ENCODE measurements at places on chromosomes 5 and 9.

GRCh38 chr5:108867656-108868055 lies 120.0 kb downstream of the FER start:
- no peak for DNase-seq

- no peak for DNase-seq
Measured at GRCh38 chr9:4838189-4838546, 45.4 kb downstream of the RCL1 start.

DNA sequence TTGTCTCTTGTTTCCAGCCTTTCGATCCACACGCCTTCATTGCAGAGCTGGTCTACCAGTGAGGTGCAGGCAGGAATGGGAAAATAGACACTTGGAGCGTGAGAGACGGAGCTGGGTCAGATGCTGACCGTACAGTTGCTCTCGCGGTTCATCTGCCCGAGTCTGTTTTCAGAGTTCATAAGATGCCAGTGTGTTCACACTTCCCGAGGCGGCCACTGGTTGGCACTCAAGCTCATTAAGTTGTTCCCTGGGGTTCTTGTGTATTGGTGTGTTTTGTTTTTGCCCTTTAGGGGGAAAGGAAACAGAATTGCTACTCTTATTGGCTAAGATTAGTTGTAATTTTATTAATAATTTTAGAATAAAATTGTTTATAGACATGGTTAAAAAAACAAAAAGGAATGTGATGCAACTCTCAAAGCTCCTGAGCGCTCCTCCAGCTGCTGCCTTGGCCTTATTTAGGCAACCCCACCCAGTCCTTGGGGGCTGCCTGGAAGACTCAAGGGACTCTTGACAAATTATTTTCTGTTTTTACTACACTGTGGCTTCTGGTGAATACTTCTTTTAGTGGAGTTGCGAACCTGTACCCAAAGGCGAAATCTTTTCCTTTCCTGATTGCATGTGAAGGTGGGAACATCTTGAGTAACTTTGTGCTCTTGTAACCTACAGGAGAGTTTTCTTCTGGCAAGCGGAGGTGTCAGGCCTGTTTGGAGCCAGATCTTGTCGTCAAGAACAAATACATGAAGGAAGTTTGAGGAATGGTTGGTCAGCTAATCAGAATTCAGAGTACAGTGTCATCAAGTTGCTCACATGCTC lies 146.1 kb downstream of the MAST4 start:
- DNase-seq: no peak

DNA sequence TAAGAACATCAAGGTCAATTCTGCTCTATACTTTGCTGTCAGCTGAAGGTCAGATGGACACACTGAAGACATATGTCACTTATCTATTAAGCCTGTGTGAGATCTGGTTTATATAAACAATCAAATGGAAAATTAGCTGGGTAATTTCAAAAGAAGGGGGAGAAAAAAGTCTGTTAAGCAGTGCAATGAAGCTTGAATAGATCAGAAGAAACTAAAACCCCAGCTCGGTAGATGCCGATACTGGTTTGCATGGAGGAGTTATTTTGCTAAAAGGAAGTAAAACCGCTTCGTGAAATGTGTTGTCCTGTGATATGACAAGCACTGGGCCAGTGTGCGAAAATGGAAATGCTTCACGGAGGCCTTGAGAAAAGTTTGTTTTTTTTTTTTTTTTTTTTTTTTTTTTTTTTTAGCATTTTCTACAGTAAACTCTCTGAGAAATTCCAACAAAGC lies 148.8 kb downstream of the MEF2C start:
- DNase-seq: no peak

GRCh38 chr5:25862276-25862675 lies 1176.1 kb downstream of the CDH9 start:
- no peak for DNase-seq

- DNase-seq: no peak
Measured at GRCh38 chr5:35161652-35162273, 68.5 kb downstream of the PRLR start.

- DNase-seq: no peak
Measured at GRCh38 chr9:129698254-129698757, 32.9 kb downstream of the PRRX2 start.

DNA sequence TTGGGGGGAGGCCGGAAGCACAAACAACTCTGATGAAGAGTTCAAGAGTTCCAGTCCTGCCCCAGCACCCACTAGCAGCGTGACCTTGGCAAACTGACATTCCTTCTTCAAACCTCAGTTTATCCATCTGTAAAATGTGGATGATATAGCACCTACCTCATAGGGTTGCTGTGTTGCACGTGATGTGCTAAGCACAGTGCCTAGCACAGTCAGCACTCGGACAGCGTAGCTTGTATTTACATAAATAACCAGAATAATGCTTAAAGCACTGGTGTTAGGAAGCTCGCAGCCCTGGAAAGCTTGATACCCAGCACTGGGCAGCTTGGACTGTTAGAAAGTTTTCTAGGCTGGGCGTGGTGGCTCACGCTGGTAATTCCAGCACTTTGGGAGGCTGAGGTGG lies 5.1 kb downstream of the PKN3 start:
- no peak for DNase-seq

- peak; percentile 11 for DNase-seq
Measured at GRCh38 chr5:180862645-180863044, 1.6 kb upstream of the ZFP62 start.

DNA sequence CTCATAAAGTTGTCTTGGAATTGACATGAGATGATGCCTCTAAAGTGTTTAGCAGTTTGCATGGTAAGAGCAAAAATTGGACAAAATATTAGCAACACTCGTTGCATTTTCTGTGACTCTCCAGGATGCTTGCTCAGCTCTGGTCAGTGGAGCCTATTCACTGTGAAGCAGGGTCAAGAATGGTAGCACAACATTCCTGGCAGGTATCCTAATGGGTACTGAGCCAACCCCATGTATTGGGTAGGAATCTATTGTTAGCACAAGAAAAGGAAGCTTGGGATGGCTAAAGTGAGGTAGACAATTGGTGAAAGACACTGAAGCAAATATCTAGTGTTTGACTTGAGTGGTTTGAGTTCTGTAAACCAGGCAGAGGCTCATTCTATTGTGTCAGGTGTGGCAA lies 10.4 kb upstream of the ACTBL2 start:
- no peak for DNase-seq

DNA sequence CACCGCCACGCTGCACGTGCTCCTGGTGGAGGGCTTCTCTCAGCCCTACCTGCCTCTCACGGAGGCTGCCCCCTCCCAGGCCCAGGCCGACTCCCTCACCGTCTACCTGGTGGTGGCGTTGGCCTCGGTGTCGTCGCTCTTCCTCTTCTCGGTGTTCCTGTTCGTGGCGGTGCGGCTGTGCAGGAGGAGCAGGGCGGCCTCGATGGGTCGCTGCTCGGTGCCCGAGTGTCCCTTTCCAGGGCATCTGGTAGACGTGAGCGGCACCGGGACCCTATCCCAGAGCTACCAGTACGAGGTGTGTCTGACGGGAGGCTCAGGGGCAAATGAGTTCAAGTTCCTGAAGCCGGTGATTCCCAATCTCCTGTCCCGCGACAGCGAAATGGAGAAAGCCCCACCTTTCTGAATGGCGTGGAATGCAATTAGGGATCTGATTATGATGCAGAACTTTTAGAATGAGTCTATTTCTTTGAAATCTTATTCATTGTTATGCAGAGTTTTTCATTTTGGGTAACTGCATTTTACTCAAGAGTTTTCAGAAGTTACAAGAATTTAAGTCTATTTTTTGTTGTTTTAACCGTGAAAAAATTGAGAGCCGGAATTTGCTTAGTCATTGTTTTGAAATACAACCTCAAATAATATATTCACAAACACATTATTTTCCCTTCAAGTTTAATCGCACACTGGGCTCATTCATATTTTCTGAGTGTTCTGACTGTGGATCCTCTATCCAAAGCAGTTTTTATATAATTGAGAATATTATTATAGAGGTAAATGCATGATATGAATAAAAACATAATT lies 8.5 kb upstream of the PCDHB15 start:
- DNase-seq: no peak

- DNase-seq: no peak
Measured at GRCh38 chr5:174717826-174718455, 6.4 kb upstream of the MSX2 start.

- no peak for DNase-seq
Measured at GRCh38 chr9:114742947-114743346, 61.0 kb upstream of the TEX48 start.

DNA sequence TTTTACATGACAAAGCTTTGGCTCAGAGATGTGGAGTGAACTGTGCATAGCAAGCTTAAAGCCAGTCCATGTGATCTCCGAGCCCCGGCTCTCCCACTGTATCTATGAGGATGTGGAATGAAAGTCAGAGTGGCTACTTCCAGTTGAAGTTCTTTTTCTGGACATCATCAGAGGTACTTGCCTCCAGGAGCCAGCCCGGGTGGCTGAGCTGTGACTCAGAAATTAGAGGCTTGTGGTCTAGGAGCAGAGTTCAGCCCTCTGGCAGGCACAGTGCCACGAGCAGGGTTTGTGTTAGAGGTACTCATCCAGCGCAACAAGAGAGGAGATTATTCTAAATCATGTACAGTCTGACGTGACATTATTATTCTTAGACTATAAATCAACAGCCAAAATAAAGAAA lies 322.5 kb downstream of the CDK5RAP2 start:
- DNase-seq: no peak

- DNase-seq: no peak
Measured at GRCh38 chr9:130982636-130983358, 26.2 kb upstream of the LAMC3 start.

DNA sequence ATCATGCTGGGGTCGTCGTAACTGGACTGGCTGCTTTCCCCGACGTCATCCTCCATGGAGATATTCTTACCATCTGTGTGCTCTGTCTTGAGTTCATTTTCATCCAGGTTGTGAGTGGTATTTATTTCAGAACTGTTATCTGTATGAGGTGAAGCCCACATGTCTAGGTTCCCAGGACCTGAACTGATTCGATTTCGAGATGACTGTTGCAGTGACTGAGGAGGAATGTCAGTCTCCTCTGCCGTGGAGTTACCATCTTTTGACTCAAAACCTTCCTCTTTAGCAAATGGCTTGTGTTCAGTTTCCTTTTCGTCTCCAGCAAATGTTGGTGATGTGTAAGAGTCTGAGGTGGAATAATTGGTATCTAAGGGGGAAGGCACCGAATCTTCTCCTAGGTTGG lies 55.2 kb upstream of the PCA3 start:
- no peak for DNase-seq

DNA sequence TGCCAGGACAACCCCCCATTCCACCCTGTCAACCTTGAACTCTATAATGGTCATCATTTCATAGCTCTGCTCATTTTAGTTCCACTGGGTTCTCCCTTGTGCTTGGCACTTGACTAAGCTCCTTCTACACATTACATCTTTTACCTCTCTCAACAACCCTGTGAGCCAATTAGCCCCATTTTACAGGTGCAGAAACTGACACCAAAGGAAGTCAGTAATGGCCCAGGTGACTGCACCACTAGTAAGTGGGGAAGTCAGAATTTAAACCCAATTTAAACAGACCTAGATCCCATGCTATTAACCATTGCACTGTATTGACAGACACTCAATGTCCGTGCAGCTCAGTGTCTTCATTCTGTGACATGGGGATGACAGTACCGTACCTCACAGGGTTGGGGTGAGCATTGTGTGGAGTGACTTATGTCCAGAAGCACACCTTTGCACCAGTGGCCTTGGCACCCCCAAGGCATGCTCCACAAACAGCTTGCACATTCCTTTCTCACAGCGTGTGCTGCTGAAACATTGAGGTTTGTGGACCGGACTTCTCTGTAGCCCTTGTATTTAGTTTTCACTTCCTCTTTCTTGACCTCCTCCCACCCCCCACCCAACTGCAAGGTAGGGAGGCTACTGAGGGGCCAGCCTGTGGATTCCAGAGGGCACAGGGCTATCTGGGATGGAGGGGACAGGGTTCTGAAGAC lies 23.1 kb downstream of the IRF1 start:
- no peak for DNase-seq

DNA sequence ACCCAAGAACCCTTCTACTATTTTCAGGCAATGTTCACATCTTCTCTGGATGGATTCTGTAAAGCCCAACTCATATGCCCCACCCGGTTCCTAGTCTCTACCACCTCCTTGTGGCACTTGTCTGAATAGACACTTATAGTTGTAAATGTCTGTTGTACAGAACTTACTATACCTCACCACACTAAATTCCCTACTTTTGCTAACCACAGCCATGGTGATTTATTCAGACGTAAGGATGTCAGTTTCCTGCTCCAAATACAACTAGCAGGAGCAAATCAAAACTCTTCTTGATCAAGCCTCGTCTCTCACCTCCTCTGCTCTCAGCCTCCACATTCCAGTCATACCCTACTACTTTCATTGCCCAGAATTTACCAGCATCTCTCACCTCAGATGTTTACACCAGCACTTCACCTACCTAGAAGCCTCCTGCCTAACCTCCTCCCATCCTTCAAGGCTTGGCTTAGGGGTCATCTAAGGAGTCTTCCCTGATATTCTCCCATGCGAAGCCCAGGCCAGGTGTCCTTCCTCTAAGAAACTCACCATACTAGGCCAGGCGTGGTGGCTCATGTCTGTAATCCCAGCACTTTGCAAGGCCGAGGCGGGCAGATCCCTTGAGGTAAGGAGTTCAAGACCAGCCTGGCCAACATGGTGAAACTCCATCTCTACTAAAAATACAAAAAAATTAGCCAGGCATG lies 75.5 kb downstream of the MAPKAP1 start:
- DNase-seq: peak; percentile 31

DNA sequence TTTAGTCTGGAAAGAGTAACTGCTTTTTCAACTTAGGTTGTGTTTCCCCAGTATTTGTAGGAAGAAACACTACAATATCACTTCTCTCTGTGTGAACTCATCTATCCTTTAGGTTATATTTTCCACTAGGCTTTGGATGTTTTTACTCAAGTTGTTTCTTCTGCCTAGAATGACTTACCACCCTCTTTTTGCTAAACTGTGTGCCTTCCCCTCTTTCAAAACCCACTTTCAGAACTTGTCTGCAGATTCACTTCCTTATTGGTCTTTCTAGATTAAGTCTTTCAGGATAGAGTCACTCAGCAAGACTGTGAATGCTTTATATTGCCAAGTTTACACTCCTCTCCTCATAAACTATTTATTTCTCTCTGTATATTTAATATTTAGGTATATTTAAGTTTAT lies 14.2 kb upstream of the CAST start:
- DNase-seq: no peak

DNA sequence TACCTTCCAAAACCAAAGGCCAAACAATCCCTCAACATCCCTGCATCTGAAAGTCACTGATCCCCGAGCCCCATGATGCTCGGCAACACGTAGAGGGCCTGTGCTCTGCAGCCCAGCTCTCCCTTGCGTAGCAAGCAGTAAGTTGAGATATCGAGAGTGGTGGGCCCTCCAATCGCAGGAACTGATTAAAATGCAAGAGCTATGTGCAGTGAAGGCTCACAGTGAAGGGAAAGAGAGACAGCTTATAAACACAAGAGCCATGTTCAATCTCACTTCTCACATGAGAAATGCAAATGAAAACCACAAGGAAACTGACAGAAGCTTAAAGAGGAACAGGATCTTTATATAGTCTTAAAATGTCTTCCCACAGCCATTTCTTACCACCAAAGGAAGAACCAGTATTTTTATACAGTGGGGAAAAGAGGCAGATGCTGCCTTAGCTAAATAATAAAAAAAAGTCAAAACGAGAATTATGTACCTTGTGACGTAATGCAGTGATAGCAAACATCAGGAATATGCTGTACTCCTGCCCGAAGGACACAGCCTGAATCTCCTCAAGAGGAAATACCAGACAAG lies 24.6 kb downstream of the TTF1 start:
- no peak for DNase-seq

- DNase-seq: no peak
Measured at GRCh38 chr5:167773668-167774301, 517.7 kb upstream of the WWC1 start.

Data from NCI-H345 (cell line).